ENCODE measurements at places on chromosomes 3 and 15. TPM values are rescaled to one million over a fixed set of nuclear protein-coding genes. Genes with fewer than 3 reads are reported as not detected.

Gene FETUB
- not detected for total RNA-seq

GRCh38 chr15:94305133-94305532 lies 73.8 kb downstream of the MCTP2 start:
- H3K4me1 ChIP-seq: peaks cover 2% of the 10 kb centered on the region
- no peaks in the 10 kb centered on the region for H3K27me3 ChIP-seq
- H3K27ac ChIP-seq: no peak overlapping the region
- DNase-seq: no peak
- no peaks in the 10 kb centered on the region for H3K36me3 ChIP-seq

GRCh38 chr3:140602781-140603180 lies 75.1 kb upstream of the TRIM42 start:
- no peaks in the 10 kb centered on the region for H3K4me1 ChIP-seq
- H3K4me3 ChIP-seq: no peak overlapping the region
- DNase-seq: no peak

- no peaks in the 10 kb centered on the region for H3K27me3 ChIP-seq
- no peak overlapping the region for H3K4me3 ChIP-seq
- DNase-seq: no peak
- no peak overlapping the region for H3K27ac ChIP-seq
Measured at GRCh38 chr3:187986514-187986934, 167.4 kb upstream of the LPP start.

Gene ARHGEF26
- total RNA-seq: 34.8 TPM

- no peak overlapping the region for H3K4me3 ChIP-seq
- no peaks in the 10 kb centered on the region for H3K4me1 ChIP-seq
- H3K36me3 ChIP-seq: peaks cover 8% of the 10 kb centered on the region
- no peaks in the 10 kb centered on the region for H3K27me3 ChIP-seq
- no peak for DNase-seq
Measured at GRCh38 chr3:74281705-74282104, 332.8 kb downstream of the CNTN3 start.

DNA sequence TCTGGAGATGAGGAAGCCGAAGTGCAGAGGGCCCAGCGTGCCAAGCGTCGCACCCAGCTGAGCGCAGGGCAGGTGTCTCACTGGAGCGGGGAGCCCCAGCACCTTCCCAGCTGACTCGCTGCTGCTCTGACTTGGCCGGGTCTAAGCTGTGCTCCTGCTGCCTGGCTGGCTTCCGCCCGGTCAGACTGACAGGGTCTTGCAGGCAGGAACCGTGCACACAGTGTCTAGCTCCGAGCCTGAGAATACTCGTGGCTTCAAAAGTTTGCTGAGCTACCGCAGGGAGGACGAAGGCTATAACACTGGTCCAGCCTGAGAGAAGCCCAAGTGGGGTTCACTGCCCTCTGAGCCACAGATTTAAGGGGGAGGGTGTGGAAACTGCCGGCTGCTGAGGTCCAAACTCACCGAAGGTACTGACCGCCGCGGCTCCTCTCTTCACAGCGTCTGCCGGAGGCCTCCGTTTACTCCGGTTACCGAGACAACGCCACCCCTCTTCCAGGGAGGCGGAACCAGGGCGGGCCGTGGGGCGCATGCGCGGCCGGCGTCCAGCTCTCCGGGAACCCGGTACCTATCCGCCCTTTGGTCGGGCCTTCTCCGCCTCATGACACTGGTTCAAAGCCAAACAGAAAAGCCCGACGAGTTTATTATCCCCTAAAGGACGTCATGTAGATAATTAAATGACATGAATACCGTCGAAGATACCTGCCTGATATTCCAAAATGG lies at the start of gene CFAP44:
CFAP44 (minus strand) TSS at position 443 of the 720 bp plus-strand sequence. CDS start 7,829 bp downstream, outside the sequence.
- no peak within 1 kb of the TSS for H3K4me3 ChIP-seq
- no peak within 1 kb of the TSS for H3K27ac ChIP-seq
- H3K36me3 ChIP-seq: peaks cover 3% of the 10 kb centered on the region
- H3K27me3 ChIP-seq: no peaks in the 10 kb centered on the region
- DNase-seq: peak; percentile 90
- H3K4me1 ChIP-seq: no peaks in the 10 kb centered on the region

Gene GUCA1C
- total RNA-seq: not detected

Gene PROS1
- 37.9 TPM for total RNA-seq

DNA sequence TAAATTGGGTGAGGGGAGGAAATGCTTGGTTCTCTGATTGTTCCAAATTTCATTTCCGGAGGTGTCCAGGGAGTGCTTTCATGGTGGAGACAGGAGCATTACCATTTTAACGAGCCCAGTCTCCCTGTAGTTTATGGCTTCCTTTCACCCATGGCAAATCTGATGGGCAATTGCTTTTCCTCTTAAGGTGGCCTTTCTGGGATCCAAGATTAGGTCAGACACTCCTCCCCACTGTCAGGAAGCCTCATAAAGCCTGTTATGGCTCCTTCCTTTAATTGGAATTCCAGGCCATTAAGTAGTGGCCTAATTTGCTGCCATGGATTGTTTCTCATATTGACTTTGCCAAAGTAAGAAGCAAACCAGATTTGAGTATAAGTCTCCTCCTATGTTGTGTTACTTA lies 157.8 kb downstream of the PDCD6IP start:
- no peaks in the 10 kb centered on the region for H3K36me3 ChIP-seq
- DNase-seq: no peak
- H3K27ac ChIP-seq: no peak overlapping the region
- H3K27me3 ChIP-seq: no peaks in the 10 kb centered on the region
- no peak overlapping the region for H3K4me3 ChIP-seq
- H3K4me1 ChIP-seq: no peaks in the 10 kb centered on the region

GRCh38 chr3:172153335-172153861 lies 114.0 kb downstream of the FNDC3B start:
- peak overlapping the region; percentile 88 for H3K27ac ChIP-seq
- no peak overlapping the region for H3K4me3 ChIP-seq
- H3K27me3 ChIP-seq: no peaks in the 10 kb centered on the region
- peaks cover 22% of the 10 kb centered on the region for H3K4me1 ChIP-seq
- no peaks in the 10 kb centered on the region for H3K36me3 ChIP-seq

- peak; percentile 74 for DNase-seq
- H3K27me3 ChIP-seq: no peaks in the 10 kb centered on the region
- no peaks in the 10 kb centered on the region for H3K36me3 ChIP-seq
- no peaks in the 10 kb centered on the region for H3K4me1 ChIP-seq
- H3K27ac ChIP-seq: no peak overlapping the region
Measured at GRCh38 chr15:61090386-61091288, 138.5 kb downstream of the RORA start.

DNA sequence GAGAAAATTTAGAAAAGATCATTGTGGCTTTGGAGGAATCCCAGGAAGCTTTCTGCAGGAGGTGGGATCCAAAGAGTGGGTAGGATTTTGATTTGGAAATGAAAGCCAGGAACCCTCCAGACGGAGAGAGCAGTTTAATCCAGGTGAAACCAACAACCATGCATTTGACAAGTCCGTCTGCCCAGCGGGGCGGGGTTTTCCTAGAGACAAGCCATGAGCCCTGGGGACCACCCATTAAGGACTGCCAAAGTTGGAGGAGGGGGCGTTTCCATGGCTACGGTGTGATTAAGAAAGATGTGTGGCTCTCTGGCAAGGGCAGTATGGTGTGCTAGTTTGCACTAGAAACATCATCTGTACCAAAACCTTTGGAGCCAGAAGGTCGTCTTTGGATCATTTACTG lies 53.4 kb downstream of the SRGAP3 start:
- no peaks in the 10 kb centered on the region for H3K27me3 ChIP-seq
- no peak overlapping the region for H3K27ac ChIP-seq
- peak; percentile 73 for DNase-seq

Gene SETMAR
- total RNA-seq: 12.2 TPM

GRCh38 chr3:108124337-108125152 lies 33.7 kb upstream of the CD47 start:
- no peaks in the 10 kb centered on the region for H3K36me3 ChIP-seq
- no peak for DNase-seq
- no peak overlapping the region for H3K4me3 ChIP-seq
- no peak overlapping the region for H3K27ac ChIP-seq
- no peaks in the 10 kb centered on the region for H3K27me3 ChIP-seq
- no peaks in the 10 kb centered on the region for H3K4me1 ChIP-seq
